ENCODE measurements at places on chromosomes 2 and 18. TPM values are rescaled to one million over a fixed set of nuclear protein-coding genes. Genes with fewer than 3 reads are reported as not detected.

- no peak for DNase-seq
Observed at GRCh38 chr2:16141641-16141921, 201.2 kb downstream of the MYCN start.

DNA sequence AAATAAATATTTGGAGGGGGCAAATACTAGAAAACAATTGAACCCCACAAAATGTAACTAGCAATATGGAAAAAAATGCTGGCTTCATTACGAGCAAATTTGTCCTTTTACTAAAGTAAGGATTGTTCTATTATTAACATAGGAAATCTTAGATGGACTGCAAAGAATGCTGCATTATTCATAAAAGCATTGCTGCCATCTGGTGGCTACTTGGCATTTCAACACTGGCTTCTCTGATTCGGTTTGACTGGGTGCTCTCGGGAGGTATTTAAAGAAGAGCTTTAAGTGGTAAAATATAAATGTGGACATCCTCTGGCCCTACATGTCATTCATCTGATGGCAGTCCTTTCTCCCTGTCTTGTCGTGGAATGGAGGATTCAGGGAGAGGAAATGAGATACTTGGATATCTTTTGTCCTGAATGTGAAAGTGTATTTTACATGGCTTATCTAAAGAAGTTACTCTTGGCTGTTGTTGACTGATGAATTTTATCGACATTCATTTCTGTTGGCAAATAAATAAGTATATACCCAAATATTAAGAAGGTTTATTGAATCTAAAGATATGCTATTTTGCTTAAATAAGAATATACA is 130.2 kb downstream of the ARHGAP15 start:
- DNase-seq = peak; percentile 37

- no peak for DNase-seq
Observed at GRCh38 chr18:51821610-51822009, 518.4 kb upstream of the DCC start.

- DNase-seq = peak; percentile 49
Observed at GRCh38 chr2:127153691-127154158, 46.8 kb upstream of the BIN1 start.

DNA sequence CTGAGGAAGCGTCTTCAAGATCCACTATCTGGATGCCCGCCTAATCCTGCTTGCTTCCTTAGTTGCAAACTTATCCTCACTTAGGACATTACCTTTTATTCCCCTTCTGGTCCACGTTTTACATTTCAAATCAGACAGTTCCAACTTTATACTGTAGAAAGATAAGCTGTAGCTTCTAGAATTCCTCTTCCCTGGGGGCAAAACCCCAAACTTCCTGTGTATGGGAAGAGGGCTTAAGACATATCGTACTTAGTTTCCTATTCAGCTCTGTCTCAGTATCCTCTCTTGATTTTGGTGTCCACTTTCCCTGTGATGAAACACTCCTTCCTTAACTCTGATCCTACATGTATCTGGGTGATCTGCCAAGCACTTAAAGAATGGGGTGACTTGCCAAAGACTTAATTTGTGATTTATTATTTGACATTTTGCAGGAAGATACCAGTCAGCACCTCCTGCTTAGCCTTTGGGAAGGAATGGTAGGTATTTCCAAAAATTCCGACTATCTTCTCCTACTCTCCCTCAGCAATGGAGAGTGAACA is 245.2 kb downstream of the CDCA7 start:
- DNase-seq = no peak

DNA sequence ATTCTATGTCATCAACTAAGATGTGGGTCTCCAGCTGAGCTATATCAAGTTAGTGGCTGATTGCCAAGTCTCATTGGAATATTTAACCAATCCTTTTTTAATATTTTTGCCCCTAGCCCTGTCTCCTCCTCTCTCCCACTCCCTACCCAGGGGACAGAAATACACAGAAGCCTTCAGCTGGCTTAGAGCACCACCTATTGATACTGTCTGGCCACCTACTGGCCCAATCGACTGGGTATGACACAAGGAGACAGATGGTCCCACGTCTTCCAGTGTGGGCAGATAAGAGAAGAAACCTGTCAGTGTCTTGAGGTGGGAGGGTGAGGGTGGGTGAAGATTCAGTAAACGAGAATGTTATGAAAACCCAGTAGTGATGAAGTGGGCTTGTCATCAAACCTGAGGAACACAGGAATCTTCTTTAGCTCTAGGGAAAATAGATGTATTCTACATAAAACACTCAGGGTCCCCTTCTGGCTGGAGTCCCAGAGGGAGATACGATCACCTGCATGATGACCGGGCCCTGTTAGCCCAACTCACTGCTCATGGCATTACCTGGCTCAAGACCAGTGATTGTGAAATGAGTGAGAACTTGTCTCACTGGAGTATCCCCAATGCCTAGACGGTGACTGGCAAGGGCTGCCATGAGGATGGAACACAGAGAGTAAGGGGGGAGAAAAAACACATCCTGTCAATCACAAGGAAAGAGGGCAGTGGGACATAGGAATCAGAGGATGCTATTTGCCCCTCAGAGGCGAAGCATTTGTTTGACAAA is 26.7 kb downstream of the POLR1A start:
- no peak for DNase-seq

DNA sequence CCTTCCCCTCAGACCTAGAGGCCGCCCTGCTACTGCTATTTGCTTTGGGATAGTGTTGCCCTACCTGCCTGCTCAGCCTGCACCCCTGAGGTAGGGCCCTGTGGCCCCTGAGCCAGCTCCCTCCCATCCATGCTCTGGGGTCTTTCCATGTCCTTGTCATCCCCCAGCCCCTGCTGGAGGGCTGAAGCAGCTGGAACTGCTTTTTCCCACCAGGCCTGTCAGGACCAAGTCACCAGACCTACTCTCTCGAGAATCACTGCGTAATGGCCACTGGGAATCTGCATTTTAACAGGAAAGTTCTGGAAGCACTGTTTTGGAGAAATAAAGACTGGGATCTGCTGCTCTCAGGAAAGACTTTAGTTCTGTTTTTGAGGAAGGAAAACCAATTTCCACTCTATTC is 20.2 kb upstream of the SLC35F6 start:
- no peak for DNase-seq

DNA sequence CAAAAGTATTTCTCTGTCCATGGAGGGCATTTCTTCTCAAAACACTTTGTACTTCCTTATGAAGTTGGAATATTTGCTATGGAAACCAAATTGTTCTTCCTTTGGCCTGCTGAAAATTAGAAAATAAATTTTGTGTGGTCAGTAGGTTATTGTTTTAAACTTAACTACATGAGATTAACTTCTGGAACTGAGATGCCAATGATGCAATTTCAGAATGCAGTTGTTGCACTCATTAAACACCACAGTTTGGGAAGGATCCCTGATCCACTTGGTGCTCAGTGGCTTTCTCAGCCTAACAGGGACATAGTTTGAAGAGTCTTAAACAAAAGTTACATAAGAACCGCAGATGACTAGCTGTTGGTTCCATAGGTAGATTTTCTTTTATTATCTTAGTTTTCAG is 23.3 kb upstream of the IL1R1 start:
- DNase-seq = no peak

GRCh38 chr2:19872302-19872701 is 29.5 kb downstream of the TTC32 start:
- DNase-seq = no peak

DNA sequence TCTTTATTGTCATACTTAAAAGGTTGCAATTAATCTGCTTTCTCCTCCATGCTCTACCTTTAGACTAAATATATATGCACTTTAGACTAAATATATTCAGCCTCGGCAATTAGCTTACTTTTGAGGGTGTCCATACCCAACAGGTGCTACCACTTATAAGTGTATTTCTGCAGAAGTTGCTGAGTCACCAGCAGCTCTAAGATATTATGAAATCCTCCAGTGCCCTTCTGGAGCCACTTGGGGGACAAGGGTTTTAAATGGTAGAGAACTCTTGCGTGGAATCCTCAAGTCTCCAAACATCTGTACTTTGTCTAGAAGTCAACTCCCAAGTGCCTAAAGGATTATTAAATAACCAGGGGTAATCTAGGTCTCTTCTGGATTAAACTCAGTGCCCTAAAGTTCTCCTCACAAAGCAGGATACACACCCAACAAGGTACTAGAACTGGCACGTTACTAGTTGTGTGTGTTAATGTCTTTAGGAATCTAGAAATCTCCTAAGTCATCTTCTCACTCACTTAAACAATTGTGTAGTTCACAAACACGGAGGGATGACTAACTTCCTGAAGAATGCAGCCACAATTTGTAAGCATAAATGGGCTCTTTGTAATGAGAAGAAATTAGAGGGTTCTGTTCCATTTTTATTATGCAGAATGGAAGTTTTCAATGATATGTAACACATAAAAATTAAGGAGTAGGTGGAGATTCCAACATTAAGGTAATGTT is 159.7 kb downstream of the CD226 start:
- DNase-seq = peak; percentile 38

The IRS1 gene
- polyA plus RNA-seq = 36.6 TPM

The IL36G gene
- not detected for polyA plus RNA-seq

GRCh38 chr2:210302326-210302725 is 12.6 kb downstream of the MYL1 start:
- no peak for DNase-seq

GRCh38 chr2:9972621-9973479 is 21.4 kb downstream of the GRHL1 start:
- DNase-seq = no peak

The FOXI3 gene
- not detected for polyA plus RNA-seq

The PRKCE gene
- 16.7 TPM for polyA plus RNA-seq

The HOXD13 gene
- polyA plus RNA-seq = not detected

- no peak for DNase-seq
Observed at GRCh38 chr2:58539973-58540372, 298.8 kb upstream of the FANCL start.

- no peak for DNase-seq
Observed at GRCh38 chr2:191678437-191679100, 633 bp downstream of the NABP1 start.

GRCh38 chr2:101063352-101064124 is 61.4 kb downstream of the RPL31 start:
- no peak for DNase-seq

- peak; percentile 13 for DNase-seq
Observed at GRCh38 chr18:715626-716025, 3.2 kb upstream of the ENOSF1 start.

The RAX gene
- polyA plus RNA-seq = not detected

DNA sequence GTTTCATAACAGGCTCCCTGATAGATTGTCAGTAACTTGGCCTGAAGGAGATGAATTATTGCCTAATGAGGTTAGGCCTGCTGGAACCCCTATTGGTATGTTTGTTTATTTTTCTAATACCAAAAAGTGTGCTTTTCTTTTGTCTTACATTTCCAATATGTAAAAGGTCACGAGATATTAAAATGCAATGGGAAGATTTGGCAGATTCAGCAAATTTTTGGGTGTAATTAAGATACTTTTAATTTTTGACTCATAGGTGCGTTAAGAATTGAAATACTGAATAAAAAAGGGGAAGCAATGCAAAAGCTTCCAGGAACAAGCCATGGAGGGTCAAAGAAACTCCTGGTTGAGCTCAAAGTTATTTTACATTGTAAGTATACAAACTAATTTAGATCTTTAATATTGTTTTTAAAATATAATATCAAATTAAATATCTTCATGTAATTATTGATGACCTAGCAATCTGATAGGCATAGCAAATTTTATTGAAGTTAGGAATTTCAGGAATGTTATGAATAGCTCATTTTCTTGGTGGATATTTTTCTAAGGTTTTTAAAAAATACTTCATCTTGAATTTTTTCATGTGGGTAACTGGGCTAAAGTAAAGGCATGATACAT is 52.1 kb downstream of the SMCHD1 start:
- DNase-seq = no peak

The STARD7 gene
- polyA plus RNA-seq = 106 TPM

DNA sequence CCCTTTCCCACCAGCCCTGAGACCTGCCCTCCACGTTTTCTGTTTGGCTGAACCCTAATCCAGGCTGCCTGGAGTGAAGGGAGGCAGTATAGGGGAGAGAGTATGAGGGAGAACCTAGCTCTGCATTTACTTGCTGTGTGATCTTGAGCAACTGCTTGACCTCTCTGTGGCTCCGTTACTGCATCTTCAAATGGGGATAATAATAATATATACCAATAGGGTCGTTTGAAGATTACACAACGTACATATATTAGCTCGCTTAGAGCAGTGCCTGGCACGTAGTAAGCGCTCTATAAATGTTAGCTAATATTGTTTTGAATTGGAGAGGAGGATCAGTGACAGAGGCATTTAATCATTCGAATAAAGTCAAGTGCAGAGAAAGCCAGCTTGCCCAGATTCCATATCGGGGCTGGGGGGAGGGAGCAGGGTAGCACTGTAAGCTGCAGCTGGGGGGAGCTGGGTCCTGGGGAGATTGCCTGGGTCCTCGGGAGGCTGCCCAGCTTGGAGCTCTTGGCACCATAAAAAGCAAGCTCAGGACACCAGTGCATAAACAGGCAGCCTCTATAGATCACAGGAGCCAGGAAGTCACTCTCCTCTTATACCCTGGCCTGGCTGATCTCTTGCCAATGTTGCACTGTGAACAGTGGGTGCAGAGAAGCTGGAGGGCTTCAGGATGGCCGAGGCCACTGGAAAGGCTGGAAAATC is 19.1 kb downstream of the KCNK3 start:
- no peak for DNase-seq

DNA sequence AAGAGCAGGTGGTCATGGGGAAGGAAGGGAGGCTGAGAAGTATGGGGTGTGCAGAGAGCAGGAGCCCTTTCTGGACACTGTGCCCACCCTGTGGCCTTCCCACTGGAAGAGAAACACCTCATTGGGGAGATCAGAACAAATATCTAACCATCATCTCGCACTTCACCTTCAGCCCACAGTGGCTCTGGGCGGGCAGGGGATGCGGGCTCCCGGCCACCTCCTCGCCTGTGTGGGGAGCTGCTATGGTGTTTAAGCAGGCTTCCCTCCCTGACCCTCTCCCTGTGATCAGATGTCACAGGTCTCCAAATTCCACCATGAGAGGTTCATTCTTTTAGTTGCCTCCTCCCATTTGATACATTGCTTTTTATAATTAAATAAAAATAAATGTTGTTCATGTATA is 5.0 kb downstream of the FBLN7 start:
- no peak for DNase-seq

- no peak for DNase-seq
Observed at GRCh38 chr2:233184669-233185068, 66.8 kb upstream of the ATG16L1 start.

The FSIP2 gene
- 0.48 TPM for polyA plus RNA-seq

The BABAM2 gene
- 45.0 TPM for polyA plus RNA-seq

The WNT6 gene
- polyA plus RNA-seq = not detected

Measured in AG04450 (cell line).